ENCODE measurements at places on chromosomes 16 and 17. TPM values are rescaled to one million over a fixed set of nuclear protein-coding genes. Genes with fewer than 3 reads are reported as not detected.

The MPRIP gene
- 80.4 TPM for polyA plus RNA-seq

The OR1D2 gene
- not detected for polyA plus RNA-seq

The SCIMP gene
- 0.72 TPM for polyA plus RNA-seq

The KRT28 gene
- not detected for polyA plus RNA-seq

The CCL17 gene
- polyA plus RNA-seq = not detected

The ESRP2 gene
- polyA plus RNA-seq = 1.8 TPM

The AATK gene
- 8.0 TPM for polyA plus RNA-seq

The TBX21 gene
- polyA plus RNA-seq = 0.12 TPM

Measured in cardiac muscle cell (in vitro differentiated cells and primary cell).